Karpas-422 (cell line): ENCODE measurements at places on chromosomes 13 and 19. TPM values are rescaled to one million over a fixed set of nuclear protein-coding genes. Genes with fewer than 3 reads are reported as not detected.

DNA sequence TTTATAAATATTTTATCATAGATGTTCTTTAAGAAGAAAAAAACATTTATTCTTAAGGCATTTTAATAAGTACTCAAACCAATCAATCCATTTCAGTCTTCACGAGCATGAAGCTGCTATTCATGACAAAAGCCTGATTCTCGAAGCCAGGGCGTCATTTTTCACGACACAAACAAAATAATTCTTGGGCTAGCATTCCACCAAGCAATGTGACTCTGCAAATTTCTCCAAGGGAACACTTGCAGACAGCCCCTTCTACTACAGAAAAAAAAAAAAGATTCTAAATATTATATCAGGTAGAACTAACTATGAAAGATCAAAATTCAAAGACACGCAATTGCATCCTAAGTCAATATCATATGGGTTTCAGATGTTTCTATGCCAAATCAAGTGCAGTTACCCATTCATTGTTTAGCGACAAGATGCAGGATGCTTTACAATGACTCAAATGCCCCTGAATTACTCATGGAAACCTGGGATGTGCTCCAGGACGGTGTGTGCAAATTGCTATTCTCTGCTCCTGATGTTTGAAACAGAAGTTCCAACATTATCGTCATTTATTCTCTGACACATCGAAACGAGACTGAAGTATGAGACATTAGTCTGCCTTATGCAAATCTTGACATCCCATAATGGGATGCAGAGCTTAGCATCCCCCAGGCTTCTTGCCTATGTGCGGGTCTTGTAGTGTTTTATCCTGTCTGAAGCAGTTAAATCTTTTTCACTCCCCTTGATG, 517.7 kb downstream of the MYO16 start:
- H3K27me3 ChIP-seq: no peaks in the 10 kb centered on the region
- no peak overlapping the region for H3K27ac ChIP-seq
- H3K36me3 ChIP-seq: no peaks in the 10 kb centered on the region
- H3K4me3 ChIP-seq: 0 out of 2 replicates have a peak overlapping the region, but pooled peaks have one; percentile 19
- H3K4me1 ChIP-seq: peaks cover 21% of the 10 kb centered on the region
- no peak for DNase-seq

GRCh38 chr13:30840515-30840914, 65.6 kb upstream of the MEDAG start:
- no peaks in the 10 kb centered on the region for H3K27me3 ChIP-seq
- H3K4me3 ChIP-seq: no peak overlapping the region
- no peaks in the 10 kb centered on the region for H3K36me3 ChIP-seq
- no peak overlapping the region for H3K27ac ChIP-seq
- no peaks in the 10 kb centered on the region for H3K4me1 ChIP-seq

DNA sequence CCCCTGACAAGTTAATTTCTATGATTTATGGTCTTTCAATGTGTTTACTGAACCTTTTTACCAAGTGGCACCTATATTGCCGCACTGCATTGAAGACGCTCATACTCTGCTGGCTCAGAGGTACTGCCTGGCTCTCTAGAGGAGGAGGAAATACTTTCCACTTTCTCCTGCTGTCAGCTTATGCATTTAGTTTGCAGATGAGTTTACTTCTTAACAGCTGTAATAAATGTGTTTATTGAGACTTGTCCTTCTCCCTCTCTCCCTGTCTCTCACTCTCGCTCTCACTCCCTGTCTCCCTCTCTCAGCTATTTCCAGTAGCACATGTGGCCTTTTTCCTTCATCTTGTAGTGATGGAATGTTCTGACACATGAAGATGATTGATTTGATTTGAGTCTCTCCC, 60.3 kb upstream of the SPATA13 start:
- H3K27ac ChIP-seq: no peak overlapping the region
- no peak for DNase-seq
- H3K36me3 ChIP-seq: no peaks in the 10 kb centered on the region
- H3K4me3 ChIP-seq: no peak overlapping the region

DNA sequence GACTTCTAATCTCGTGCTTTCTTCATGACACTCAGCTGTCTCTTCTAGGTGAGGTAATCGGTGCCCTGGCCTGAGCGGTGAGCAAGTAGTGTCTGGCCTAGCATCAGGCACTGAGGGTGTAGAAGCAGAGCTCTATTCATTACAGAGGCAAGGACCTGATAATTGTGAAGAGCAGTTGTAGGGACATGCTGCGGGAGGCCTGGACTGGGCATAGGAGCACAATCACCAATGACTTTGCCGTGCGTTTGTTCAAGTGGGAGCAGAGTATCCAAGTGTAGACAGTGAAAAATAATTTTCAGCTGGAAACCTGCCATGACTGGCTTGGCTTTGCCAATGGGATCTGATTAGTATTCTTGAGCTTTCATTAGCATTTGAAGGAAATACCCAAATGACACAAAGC, 32.1 kb upstream of the DCLK1 start:
- H3K27ac ChIP-seq: no peak overlapping the region
- no peak overlapping the region for H3K4me3 ChIP-seq
- no peaks in the 10 kb centered on the region for H3K36me3 ChIP-seq

DNA sequence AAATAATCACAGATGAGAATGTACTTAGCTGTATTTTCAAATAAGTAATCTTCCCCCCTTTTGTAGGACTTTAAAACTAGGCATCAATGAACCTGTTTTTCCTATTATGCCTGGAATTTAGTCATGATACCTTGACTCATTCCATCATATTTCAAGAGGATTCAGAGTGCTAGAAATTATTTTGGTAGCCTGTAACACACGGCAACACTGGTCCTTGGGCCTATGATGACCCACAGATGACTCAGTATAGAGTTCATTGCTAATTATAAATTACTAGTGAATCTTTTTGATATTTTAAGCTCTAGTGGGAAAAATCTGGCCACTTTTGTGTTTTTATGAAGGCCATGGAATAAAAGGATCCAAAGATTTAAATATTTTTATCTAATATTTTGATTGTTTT, 26.0 kb upstream of the GARRE1 start:
- no peaks in the 10 kb centered on the region for H3K27me3 ChIP-seq
- DNase-seq: no peak
- peaks cover 59% of the 10 kb centered on the region for H3K36me3 ChIP-seq

- DNase-seq: no peak
- no peak overlapping the region for H3K27ac ChIP-seq
- no peaks in the 10 kb centered on the region for H3K36me3 ChIP-seq
- no peaks in the 10 kb centered on the region for H3K27me3 ChIP-seq
- no peaks in the 10 kb centered on the region for H3K4me1 ChIP-seq
Measured at GRCh38 chr13:67803118-67803517, 573.0 kb upstream of the PCDH9 start.

GRCh38 chr19:18656337-18657086, 19.7 kb downstream of the KLHL26 start:
- no peak overlapping the region for H3K27ac ChIP-seq
- H3K36me3 ChIP-seq: no peaks in the 10 kb centered on the region
- H3K4me1 ChIP-seq: peaks cover 42% of the 10 kb centered on the region
- no peak for DNase-seq
- H3K27me3 ChIP-seq: no peaks in the 10 kb centered on the region

- H3K27me3 ChIP-seq: no peaks in the 10 kb centered on the region
- no peak overlapping the region for H3K4me3 ChIP-seq
- no peaks in the 10 kb centered on the region; the same call in 1 of the 2 replicates for H3K36me3 ChIP-seq
Measured at GRCh38 chr19:39936020-39936419, 1.6 kb upstream of the FCGBP start.

DNA sequence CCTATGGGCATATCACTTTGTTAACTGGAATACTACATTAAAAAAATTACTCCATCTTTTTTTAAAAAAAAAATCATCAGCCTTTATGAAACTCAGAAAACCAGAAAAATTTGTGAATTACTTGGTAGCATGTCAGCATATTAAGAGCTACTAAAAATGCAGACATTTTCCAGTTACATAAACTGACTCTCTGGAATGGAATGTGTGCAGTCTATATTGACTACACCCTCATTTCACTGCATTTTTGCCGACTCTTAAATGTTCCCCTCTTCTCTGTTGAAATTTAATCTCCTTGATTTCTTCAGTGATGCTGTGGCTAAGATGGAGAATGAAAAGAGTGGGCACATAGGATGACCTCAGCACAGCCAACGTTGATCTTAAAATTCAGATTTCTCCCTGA, 393.8 kb downstream of the ITGBL1 start:
- no peaks in the 10 kb centered on the region for H3K27me3 ChIP-seq
- H3K27ac ChIP-seq: no peak overlapping the region
- no peak for DNase-seq
- H3K4me1 ChIP-seq: no peaks in the 10 kb centered on the region

Gene SLC1A5
- 116 and 189 TPM in 2 replicates for total RNA-seq

Gene ZNF793
- 2.7 and 4.4 TPM in 2 replicates for total RNA-seq

Gene PCDH17
- total RNA-seq: not detected in 2 replicates
